ENCODE measurements at places on chromosomes 12 and 14.

DNA sequence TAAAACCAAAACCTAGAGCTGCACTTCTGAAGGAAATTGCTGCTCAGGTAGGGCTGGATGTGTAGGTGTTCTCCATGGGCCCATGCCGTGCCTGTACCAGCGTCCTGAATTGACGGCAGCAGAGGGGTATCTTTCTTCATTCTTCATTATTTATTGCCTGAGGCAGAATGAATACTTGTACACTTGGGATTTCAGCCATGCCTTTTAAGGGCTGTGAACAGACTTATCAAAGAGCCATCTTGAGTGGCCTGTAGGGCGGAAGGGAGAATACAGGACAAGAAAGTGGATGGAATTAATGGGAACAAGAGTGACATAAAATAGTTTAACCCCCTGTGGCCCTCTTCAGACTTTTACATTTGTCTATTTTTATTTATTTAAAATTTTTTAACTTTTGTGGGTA, 61.4 kb downstream of the RASSF3 start:
- DNase-seq, result no peak

GRCh38 chr12:12645485-12645884, 33.8 kb downstream of the CREBL2 start:
- no peak for DNase-seq

- DNase-seq, result no peak
Observed at GRCh38 chr12:57609101-57609780, 2.0 kb upstream of the ARHGEF25 start.

DNA sequence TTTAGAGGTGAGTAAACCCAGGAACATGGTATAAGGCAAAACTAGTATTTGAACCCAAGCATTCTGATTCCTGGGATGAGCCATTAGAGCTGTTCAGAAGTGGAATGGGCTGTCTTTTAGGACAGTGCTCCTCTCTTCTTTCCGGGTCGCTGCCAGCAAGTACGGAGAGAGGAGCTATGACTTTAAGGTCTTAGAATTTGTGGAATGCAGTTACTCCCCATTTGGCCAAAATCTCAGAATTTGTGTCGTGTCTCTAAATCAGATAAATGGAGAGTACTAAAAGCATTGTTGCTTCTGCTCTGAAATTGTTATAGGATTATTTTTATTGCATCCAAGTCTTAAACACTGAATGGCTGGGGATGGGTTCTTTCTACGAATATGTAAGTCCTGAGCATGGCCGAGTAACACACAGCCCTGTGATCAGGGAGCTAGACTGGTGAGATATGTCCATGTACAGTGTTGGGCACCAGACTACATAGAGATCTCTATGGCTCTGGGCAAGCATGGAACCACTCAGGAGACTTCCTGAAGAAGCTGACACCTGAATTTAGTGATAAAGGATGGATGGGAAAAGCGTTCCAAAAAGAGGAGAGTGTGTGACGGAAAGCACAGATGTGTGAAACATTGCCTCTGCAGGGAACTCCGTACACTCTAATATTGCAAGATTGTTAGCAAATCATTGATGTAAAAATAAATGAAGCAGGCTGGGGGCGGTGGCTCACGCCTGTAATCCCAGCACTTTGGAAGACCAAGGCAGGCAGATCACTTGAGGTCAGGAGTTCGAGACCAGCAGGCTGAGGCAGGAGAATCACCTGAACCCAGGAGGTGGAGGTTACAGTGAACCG, 184.7 kb downstream of the SRGAP1 start:
- DNase-seq, result no peak

GRCh38 chr12:75561921-75562320, 50.5 kb upstream of the KRR1 start:
- no peak for DNase-seq

GRCh38 chr12:88365403-88365802, 214.9 kb downstream of the KITLG start:
- no peak for DNase-seq

DNA sequence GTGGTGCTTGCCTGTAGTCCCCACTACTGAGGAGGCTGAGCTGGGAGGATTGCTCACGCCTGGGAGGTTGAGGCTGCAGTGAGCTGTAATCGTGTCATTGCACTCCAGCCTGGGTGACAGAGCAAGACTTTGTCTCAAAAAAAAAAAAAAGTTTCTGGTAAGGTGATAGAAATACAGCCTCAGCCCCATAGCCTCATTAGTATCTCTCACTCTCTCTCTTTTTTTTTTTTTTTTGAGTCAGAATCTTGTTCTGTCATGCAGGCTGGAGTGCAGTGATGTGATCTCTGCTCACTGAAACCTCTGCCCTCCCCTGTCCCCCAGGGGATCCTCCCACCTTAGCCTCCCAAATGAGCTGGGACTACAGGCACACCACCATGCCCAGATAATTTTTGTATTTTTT, 19.2 kb downstream of the MTHFD1 start:
- no peak for DNase-seq

GRCh38 chr14:70254476-70254961, 65.8 kb upstream of the SLC8A3 start:
- peak; percentile 61 for DNase-seq

GRCh38 chr12:785706-786105, 33.3 kb downstream of the WNK1 start:
- no peak for DNase-seq

GRCh38 chr12:4135919-4136605, 137.5 kb upstream of the CCND2 start:
- DNase-seq, result peak; percentile 33

- no peak for DNase-seq
Observed at GRCh38 chr14:36383767-36384431, 63.5 kb upstream of the MBIP start.

DNA sequence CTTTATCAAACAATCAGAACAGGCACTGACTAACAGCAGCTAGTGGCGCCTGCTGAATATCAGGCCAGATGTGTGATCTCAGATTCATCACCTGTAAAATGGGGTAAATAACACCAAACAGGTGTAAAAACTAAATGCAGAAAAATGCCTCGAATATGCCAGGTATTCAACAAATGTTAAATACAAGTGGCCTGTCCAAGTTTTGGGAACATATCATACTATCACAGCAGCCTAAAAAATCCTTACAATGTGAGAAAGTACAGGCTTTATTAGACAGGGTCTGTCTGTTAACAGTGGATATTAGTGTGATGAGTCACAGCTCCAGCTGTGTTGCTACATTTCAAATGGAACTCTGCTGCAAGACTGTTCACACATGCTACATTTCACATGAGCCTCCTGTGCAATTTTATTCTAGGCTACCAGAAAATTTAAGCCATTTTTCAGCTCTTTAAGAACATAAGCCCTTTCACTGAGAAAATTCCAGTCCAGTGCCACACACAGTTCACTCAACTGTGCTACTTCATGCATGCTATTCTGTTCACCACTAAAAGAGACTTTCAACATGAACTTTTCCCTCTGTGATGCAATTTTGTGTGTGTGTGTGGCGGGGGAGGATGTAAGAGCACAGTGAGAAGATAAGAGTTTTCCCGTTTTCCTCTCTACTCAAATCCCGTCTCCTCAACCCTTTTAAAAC, 56.7 kb downstream of the MSRB3 start:
- DNase-seq, result no peak

- DNase-seq, result no peak
Observed at GRCh38 chr12:65504417-65504816, 225.9 kb downstream of the MSRB3 start.

DNA sequence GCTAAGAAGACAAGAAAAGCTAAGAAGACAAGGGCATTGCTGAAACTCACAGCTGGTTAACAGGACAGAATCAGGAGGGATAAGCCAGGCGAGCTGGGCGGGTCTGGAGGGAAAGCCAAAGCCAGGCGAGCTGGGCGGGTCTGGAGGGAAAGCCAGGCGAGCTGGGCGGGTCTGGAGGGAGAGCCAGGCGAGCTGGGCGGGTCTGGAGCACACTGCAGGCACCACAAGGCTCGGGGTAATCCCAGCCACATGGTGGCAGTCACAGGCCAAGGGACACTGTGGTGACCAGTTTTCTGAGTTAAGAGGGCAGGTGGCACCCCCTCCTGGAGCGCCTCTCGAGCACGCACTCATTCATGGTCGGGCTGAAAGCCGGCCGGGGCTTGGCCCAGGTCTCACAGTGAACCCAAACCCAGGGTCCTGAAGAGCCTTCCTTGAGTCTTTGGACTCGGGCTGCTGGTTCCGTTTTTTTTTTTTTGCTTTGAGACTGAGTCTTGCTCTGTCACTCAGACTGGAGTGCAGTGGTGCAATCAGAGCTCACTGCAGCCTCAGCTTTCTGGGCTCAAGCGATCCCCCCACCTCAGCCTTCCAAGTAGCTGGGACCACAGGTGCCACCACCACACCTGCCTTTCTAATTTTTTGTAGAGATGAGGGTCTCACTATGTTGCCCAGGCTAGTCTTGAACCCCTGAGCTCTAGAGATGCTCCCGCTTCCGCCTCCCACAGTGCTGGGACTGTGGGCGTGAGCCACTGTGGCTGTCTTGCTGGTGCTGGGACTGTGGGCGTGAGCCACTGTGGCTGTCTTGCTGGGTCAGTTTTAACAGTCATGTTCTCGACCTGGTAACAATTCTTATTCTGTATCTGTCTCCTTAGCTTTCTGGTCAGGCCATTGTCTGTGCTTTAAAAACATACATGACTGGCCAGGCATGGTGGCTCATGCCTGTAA, 40.2 kb downstream of the HSP90AA1 start:
- DNase-seq, result peak; percentile 82

GRCh38 chr12:252636-253035, 10.0 kb downstream of the SLC6A13 start:
- DNase-seq, result no peak

DNA sequence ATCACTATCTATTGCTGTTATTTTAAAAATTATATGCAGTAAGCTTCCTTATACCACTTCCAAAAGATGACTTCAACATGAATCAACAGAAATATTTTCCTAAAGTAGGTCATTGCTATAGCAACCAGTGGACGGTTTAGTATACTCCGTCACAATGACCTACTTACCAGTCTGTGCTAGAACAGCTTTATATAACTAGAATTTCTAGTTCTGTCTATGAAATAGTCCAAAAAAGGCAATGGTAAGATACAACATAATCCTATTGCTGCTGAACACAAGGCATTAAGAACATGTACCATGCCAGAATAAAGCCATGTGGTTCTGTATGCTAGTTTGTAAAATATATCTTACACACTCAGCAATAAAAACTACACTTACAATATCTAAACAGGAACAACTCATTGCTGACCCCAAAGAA, 40.7 kb upstream of the MTERF2 start:
- no peak for DNase-seq

- DNase-seq, result peak; percentile 22
Observed at GRCh38 chr14:25049093-25049567, 817 bp downstream of the STXBP6 start.

DNA sequence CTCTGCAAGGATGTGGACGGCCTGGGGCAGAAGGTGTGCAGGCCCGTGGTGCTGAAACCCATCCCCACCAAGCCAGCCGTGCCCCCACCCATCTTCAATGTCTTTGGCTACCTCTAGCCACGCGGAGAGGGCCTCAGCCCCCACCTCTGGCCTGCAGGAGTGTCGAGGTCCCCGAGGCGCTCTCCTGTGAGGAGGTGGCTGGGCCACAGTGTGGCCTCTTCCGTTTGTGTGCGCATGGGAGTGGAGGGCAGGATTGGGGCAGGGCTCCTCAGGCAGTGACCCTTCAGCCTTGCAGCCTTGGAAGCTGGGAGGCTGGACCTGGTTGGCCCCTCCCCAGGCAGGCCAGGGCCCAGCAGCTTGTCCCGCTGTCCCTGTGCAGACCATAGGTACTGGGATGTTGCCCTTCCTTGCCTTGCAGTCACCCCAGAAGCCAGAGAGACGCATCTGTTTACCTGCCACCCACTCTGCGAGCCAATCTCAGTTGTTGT, 1.9 kb downstream of the FAM181A start:
- no peak for DNase-seq

GRCh38 chr12:128864516-128865186, 11.4 kb downstream of the GLT1D1 start:
- DNase-seq, result no peak

All from nephron progenitor cell (in vitro differentiated cells).